ENCODE measurements at places on chromosomes 6 and 20. TPM values are rescaled to one million over a fixed set of nuclear protein-coding genes. Genes with fewer than 3 reads are reported as not detected.

Gene TFAP2A
- 24.3 TPM for total RNA-seq

Gene GSTA1
- total RNA-seq = 0.57 TPM

DNA sequence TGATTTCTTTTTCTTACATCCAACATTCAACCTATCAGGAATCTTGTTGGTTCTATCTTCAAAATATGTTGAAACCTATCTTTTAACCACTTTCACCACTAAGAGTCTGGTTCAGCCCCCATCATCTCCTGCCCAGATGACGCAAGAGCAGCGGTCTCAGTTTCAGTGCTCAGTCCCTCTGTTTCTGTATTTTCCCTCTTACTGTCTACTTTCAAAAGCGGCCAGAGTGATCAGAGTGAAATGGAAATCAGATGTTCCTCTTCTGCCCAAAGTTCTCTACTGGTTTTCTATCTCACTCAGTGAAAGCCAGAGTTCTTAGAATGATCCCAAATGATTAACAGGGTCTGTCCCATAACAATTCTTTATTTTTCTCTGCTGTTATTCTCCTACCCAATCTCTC is 147.9 kb upstream of the PDE7B start:
- DNase-seq = no peak

DNA sequence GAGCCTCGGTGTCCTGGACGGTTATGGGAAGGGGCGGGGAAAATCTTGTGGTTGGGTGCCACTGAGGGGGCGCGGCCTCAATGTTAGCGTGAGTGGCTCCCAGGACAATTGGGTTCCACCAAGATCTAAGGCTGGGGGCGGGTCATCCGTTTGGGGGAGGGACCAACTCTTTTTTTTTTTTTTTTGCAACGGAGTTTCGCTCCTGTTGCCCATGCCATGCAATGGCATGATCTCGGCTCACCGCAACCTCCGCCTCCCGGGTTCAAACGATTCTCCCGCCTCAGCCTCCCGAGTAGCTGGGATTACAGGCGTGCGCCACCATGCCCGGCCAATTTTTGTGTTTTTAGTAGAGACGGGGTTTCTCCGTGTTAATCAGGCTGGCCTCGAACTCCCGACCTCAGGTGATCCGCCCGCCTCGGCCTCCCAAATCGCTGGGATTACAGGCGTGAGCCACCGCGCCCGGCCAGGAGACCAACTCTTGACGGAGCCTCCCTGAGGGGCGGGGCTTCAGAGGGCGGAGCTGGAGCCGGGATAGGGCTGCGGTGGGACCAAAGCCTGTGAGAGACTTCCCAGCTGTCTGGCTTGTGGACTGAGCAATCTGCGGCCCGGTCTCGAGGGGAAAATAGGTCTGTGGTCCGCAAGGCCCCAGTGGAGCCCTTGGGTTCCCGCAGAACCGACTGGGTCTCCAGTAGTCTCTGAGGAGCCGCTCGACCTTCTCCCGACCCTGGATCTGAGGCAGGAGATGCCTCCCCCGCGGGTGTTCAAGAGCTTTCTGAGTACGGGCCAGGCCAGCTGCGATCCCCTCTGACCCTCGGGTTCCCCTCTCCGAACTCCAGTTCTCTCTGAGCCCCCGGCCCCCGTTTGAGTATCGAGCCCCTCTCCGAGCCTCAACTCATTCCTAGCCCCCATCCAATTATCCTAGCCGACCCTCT is 1.1 kb downstream of the SPAG4 start:
- DNase-seq = peak; percentile 99

GRCh38 chr20:9597547-9597946 is 83.2 kb downstream of the LAMP5 start:
- DNase-seq = no peak

- no peak for DNase-seq
Measured at GRCh38 chr20:54343634-54344033, 131.8 kb upstream of the DOK5 start.

Data from HCT116 (cell line).